ENCODE measurements at places on chromosomes 13 and 19. TPM values are rescaled to one million over a fixed set of nuclear protein-coding genes. Genes with fewer than 3 reads are reported as not detected.

DNA sequence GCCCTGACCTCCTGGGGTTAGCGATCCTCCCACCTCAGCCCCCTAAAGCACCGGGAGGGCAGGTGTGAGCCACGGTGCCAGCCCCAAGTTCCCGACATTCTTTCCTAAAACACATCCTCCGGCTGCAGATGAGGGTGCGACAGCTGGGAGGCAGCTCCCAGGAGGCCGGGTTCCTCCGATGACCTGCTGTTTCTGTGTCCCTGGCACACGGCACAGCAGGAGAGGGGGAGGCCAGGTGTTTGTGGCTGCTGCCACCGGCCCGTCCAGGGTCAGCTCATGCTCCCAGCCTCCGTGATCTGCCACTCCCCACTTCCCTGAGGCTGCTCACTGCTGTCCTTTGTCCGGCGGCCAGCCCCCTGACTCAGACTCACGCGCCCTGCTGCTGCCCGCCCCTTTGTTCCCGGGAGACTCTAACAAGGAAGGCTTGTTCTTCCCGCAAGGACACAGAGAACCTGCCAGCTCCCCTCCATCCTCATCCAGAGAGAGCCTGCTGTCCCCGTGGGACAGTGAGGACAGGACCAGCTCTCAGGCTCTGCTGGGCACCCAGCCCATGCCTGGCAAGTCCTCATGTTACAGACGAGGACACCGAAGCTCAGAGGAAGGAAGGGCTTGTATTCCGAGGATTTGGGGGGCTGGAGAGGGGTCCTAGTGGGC is 10.6 kb upstream of the MADCAM1 start:
- DNase-seq = peak; percentile 70

DNA sequence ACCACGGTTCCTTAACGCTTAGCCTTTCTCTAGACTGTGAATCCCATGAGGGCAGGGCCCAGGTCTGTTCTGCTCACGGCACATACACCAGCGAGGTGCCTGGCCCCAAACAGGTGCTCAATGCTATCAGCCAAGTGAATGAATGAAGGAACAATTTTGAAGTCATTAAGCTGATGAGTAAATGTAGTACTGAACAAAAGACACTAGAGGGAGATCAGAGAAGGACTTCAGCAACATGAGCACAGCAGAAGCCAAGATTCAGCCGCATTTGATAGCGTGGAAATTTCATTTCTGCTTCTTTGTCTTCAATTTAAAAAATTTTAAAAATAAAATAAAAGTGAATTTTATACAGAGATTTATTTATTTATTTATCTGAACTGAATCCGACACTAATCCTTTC is 20.1 kb upstream of the MYO16 start:
- no peak for DNase-seq

DNA sequence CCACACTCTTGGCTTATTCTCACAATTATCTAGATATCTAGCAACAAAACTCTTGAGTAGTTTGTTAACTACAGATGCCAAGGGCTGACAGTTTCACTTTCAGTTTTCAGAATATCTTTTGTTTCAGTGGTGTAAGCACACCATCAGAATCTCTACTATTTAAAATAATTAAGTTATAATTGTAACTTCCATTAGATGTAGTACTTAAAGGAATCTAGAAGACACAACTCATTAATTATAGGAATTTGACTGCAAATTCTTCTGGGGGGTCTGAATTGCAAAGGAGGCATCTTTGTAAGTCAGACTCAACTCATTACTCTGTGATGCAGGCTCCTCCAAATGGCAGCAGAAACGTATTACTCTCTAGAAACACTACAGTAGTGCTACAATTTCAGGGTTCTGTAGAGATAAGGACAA is 44.9 kb upstream of the USPL1 start:
- DNase-seq = no peak

DNA sequence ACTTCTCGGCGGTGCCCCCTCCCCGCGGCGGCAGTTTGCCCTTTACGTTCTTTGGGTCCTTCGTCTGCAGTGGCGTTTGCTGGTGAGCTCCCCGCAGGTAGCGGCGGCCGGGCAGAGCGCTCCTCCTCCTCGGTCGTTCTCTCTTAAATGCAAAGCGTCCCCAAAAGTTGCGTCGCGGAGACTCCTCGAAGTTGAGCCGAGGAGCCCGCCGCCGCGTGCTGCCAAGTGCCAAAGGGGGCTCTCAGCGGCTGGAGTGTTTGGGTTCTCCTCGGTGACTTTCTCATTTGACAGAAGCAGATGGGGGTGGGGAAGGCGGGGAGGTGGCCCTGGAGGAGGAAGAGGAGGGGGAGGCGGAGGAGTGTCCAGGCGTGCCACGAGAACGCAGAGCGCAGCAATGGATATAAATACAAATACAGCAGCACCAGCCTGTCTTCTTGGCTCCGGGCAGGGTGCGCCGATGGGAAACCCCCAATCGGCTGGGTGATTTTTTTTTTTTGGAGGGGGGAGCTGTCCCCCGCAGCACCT is at the start of gene SOX21:
SOX21 (minus strand) TSS at position 259 of the 525 bp plus-strand sequence. CDS start 496 bp downstream, outside the sequence.
- DNase-seq = no peak

FGF22 gene
- total RNA-seq = 0.35 TPM
